ENCODE measurements at places on chromosomes 2 and 18. TPM values are rescaled to one million over a fixed set of nuclear protein-coding genes. Genes with fewer than 3 reads are reported as not detected.

The CDH19 gene
- polyA plus RNA-seq = 0.11 TPM

The RGPD3 gene
- 0.74 TPM for polyA plus RNA-seq

The FRZB gene
- 3.5 TPM for polyA plus RNA-seq

The LHCGR gene
- not detected for polyA plus RNA-seq

The HOXD12 gene
- not detected for polyA plus RNA-seq

The TLX2 gene
- not detected for polyA plus RNA-seq

The CCDC121 gene
- 2.2 TPM for polyA plus RNA-seq

The TBC1D8 gene
- 3.6 TPM for polyA plus RNA-seq

The DSG2 gene
- 0.94 TPM for polyA plus RNA-seq

The GCA gene
- polyA plus RNA-seq = 45.3 TPM

The FOSL2 gene
- 2.8 TPM for polyA plus RNA-seq

The IFIH1 gene
- polyA plus RNA-seq = not detected

The CFC1 gene
- 29.9 TPM for polyA plus RNA-seq

The IL36B gene
- not detected for polyA plus RNA-seq

The ZCCHC2 gene
- polyA plus RNA-seq = 8.1 TPM

Measured in neural cell (in vitro differentiated cells).